ENCODE measurements at places on chromosomes 6 and 20. TPM values are rescaled to one million over a fixed set of nuclear protein-coding genes. Genes with fewer than 3 reads are reported as not detected.

C4A gene
- total RNA-seq, result 4.6 TPM

DNA sequence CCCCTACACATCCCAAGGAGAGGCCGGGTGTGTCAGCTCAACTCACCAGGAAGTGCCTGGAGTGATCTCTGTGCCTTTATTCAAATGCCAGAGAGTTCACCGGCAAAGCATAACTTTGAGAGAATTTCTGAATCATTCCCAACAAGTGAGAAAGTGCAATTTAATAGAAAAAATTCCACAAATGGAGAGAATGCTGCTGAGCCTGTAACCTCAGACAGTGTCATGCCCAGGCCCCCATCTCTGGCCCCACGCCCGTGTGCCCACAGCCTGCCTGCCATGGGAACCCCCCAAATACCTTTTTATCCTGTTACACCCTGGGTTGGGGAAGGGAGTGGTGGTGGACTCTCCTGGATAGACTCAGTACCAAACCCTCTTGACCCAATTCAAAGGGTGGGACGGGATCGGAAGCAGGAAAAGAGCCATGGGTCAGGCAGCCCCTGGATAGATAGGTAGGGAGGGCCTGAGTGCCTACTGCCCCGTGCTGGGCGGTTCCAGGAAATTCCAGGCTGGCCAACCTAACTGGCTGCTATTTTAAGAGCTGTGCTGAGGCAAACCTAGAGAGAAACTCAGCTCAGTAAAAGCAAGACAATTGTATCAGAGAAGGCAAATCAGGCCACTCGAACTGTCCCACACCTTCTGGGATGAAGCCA lies 179.0 kb upstream of the FOXA2 start:
- DNase-seq, result no peak

DNA sequence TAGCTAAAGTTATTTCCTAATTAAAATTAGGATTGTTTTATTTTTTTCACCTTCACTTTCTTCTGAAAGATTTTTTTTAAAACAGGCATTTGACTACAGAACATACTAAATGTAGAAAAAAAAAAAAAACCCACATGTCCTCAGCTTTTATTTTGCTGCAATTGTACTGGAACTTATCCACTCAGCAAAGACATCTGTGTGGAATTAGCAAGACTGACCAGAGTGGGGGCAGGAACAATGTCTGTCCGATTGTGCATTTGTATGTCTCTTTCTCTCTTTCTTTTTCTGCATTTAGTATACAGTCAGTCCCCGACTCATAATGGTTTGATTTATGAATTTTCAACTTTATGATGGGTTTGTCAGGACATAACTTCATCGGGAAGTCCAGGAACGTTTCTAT lies 77.3 kb downstream of the CHD6 start:
- DNase-seq, result no peak

DNA sequence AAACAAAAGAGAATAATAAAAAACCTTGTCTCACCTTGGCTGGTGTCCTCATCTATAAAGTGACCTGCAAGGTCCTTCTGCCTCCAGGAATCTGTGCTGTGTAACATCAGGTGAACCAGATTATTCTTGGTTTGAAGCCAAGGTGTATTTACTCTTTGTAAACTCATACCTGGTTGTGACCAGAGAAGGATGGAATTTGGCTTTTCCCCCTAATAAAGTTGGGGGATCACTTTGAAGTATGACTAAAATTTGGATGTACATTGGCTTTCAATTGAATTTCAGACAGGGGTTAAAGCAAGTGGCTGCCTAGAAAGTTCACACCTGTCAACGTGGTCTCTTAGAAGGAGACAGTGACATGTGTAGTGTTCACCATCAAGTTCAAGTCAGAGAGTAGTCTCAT lies 100.1 kb downstream of the SCP2D1 start:
- no peak for DNase-seq

DNA sequence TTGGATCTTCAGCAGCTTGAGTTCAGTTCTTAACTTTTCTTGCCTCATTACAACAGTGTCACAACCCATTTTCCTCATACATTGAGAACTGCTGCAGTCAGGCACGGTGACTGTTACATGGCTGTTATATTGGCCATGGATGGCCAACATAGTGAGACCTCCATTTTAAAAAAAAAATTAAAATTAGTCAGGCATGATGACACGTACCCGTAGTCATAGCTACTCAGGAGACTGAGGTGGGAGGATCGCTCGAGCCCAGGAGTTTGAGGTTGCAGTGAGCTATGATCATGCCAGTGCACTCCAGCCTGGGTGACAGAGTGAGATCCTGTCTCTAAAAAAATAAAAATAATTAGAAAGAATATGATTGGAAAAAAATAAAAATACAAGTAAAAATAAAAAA lies 9.9 kb upstream of the MMP24 start:
- no peak for DNase-seq

- no peak for DNase-seq
Measured at GRCh38 chr20:12110711-12111110, 193.0 kb downstream of the BTBD3 start.
